ENCODE measurements at places on chromosomes 11 and 22.

- DNase-seq = no peak
Measured at GRCh38 chr11:36041988-36042611, 98.2 kb downstream of the LDLRAD3 start.

- no peak for DNase-seq
Measured at GRCh38 chr11:33376331-33377310, 119.4 kb downstream of the HIPK3 start.

DNA sequence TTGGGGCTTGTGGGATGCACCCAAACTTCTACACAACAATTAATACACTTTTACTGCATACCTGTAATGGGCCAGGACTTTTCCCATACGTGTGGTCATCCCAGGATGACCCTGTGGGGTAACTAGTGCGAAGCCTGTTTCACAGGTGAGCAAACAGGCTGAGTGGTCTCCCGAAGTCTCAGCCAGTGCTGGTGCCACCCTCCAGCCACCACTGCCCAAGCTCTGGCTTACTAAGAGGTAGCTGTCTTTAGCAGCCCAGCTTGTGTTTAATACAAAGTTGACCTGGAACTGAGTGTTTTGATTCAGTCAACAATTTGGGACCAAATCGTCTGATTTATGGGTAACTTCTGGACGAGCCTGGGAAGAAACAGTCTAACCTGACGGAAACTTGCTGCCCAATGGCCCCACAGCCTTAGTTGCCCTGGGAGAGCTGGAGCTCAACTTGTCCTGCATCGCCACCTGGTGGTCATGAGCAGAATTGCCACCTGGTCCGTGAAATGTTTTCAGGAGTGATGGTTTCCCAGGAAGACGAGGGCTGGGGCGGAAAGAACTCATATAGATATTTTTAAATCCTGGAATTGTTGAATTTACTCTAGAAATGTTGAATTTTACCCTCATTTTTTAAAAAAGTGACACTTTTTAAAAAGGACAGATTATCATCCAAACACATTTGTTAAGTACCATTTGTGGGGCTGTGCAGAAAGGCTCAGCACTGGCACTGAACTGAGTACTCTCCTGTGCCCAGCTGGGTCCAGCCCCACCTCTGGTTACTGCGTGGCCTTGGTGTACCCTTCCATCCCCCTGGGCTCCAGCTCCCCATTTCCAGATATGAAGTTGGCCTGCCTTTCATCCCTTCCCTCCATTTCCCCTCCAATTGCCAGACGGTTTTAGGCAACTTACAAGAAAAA, 95.5 kb upstream of the PARVA start:
- DNase-seq = peak; percentile 50

DNA sequence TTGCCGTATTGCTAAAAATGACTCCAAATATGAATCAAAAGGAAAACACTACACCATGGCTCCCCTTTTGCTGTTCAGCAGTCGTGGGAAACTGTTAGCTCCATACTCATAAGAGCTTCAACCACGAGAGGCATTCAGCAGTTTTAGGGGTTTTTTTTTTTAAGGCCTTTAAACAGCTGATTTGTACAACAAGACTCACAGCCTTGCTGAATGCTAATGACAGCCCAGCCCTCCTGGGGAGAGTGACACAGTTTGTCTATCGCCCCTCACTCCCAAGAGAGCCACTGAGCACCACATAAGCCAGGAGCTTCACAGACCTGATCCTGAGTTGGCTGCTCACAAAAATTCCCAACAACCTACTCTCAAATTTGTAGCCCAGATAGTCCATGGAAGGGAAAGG, 32.4 kb downstream of the GALNT18 start:
- no peak for DNase-seq

GRCh38 chr22:17475318-17476230, 87.7 kb upstream of the SLC25A18 start:
- DNase-seq = no peak

- no peak for DNase-seq
Measured at GRCh38 chr11:50298182-50298988, 265.7 kb downstream of the OR4C45 start.

- no peak for DNase-seq
Measured at GRCh38 chr11:117643606-117644300, 153.3 kb downstream of the DSCAML1 start.

DNA sequence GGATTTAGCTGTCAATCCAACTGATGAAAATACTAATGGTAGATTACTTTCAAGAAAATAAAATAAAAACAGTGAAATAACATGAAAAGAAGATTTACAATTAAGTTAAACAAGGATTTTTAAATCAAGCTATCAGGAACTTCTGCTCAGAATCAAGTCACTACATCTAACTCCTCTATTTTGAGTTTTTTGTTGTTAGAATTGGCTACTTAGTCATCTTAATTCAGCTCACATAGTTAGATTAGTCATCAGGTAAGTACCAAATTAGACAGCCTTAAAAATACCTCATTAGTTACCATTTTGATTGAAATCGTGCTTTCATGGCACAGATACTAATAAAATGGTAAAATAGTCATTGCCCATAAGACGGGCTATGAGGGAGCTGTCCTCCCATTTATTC, 35.8 kb downstream of the BTG4 start:
- no peak for DNase-seq

GRCh38 chr11:70428701-70429427, 30.5 kb downstream of the CTTN start:
- DNase-seq = no peak

DNA sequence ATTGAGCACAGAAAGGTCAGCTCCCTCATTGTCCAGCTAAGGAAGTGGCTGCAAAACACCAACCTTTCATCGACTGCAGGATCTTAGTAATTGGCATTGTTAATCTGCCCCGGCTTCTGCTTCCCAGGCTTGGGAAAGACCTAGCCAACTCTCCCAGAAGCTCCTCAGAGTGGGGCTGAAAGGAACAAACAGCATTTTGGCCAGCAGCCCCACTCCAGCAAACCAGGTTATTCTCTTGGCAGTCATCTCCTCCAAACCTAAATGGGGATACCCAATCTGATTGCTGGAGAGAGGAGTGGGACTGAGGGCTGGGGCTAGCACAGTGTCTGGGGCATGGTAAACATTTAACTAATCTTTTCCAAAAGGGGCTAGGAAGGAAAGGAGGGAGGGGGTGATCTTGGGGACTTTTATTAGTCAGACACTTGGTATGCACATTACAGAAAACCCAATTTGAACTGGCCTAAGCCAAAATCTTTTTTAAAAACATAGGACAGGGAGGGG, 294.4 kb downstream of the MN1 start:
- DNase-seq = no peak

- no peak for DNase-seq
Measured at GRCh38 chr22:49295851-49296560, 531.7 kb downstream of the BRD1 start.

GRCh38 chr11:937841-938261, 12.2 kb downstream of the AP2A2 start:
- no peak for DNase-seq

GRCh38 chr11:35494957-35495490, 30.4 kb downstream of the PAMR1 start:
- DNase-seq = no peak

- DNase-seq = no peak
Measured at GRCh38 chr22:38823637-38824036, 20.2 kb downstream of the NPTXR start.

DNA sequence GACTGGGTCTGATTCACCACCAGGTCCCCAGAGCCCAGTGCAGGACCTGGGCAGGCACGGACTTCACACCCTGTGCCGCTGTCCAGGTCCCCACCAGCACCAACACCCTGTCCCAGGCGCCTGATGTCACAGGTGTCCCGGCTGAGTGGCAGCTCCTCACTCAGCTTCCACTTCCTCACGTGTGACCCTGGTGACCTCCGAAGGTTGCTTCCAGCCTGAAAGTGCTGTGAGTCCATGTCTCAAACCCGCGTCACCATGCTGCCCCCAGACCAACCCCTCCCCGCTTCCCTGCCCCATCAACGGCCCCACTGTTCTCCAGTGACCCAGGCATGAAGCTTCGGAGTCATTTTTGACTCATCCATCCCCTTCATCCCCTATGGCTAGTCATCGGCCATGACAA, 25.7 kb upstream of the PICK1 start:
- DNase-seq = no peak

DNA sequence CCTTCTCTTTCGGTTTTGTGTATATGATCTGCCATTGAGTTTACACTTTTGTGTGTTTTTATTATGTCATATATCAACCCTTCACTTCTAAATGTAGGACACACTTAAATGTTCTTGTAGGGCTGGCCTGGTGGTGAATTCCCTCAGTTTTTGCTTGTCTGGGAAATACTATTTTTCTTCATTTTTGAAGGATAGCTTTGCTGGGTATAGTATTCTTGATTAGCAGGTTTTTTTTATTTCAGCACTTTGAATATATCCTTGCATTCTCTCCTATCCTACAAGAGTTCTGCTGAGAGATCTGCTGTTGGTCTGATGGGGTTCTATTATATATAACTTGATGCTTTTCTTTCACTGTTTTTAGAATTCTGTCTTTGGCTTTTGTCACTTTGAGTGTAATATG, 79.1 kb downstream of the TECTA start:
- no peak for DNase-seq

DNA sequence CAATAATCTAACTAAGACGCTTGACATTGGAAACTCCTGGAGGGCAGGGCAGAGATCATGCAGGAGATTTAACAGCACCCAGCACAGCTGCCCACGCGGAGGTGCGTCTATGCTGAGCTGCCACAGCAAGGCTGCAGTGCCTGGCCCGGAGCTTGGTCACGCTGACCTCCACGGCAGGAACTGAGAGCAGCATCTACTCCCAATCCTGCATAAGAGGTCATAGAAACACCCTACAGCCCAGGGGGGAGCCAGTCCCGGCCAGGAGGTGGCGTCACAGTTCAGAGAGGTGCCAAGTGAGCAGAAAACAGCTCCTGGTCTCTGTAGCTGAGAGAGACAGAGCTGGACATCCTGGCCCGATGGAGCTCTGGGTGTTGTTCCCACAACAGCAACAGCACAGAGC, 121.1 kb upstream of the TMEM45B start:
- no peak for DNase-seq

DNA sequence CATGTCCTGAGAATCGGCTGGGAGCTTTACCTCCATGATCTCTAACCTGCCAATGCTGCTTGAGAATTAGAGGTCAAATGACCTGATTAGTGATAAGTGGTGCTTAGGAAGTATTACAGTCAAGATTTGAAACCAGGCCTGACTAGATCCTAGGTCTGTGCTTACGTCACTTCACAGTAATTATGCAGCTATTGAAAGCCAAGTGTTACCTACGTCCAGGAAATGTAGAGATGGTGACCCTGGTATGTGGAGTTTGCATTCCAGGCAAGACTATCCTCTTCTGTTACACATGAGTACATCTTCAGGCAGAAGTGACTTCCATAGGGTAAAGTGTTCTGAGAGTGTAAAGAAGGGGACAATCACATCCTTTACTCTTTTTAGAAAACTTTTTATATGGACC, 530.4 kb upstream of the TENM4 start:
- no peak for DNase-seq

GRCh38 chr11:127049486-127049885, 48.9 kb upstream of the KIRREL3 start:
- DNase-seq = no peak

GRCh38 chr11:88508759-88509581, 171.4 kb upstream of the CTSC start:
- DNase-seq = no peak

- no peak for DNase-seq
Measured at GRCh38 chr22:30040499-30041260, 39.6 kb upstream of the HORMAD2 start.

DNA sequence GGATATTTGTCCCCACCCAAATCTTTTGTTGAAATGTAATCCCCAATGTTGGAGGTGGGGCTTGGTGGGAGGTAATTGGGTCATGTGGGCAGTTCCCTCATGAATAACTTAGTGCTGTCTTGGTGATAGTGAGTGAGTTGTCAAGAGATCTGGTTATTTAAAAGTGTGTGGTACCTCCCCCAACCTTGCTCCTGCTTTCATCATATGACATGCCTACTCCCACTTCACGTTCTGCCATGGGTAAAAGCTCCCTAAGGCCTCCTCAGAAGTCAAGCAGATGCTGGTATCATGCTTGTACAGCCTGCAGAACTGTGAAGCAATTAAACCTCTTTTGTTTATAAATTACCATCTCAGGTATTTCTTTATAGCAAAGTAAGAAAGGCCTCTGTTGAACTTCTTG, 30.6 kb downstream of the AAMDC start:
- DNase-seq = no peak

DNA sequence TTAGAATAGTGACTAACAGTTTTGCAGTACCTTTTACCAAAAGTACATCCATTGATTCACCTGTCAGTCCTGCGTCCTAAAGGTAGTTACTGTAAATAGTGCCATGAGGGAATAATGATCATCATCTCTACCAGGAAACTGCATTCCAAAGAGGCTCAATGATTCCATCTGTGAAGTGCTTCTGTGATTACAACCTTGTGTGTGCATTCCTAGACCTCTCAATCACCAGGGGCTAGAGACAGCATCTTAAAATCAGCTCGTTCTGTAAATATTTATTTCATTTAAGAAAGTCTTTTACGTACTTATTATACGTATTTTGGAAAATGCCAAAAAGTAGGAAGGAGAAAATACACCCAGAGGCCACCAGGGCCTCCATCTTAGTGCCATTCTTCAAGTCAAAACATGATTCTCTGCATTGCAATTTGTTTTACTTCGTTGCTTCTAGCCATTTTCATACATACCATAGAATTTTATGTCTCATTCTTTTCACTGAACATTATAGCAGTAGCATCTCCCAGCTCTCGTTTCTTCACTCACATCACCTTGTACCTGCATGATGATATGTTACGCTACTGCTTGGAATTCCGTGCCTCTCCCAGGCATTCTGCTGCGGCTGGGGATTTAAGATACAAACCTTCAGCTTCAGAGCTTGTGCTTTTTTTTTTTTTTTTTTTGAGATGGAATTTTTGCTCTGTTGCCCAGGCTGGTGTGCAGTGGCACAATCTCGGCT, 117.0 kb downstream of the SEZ6L start:
- no peak for DNase-seq

GRCh38 chr11:34926101-34926830, 9.8 kb downstream of the PDHX start:
- no peak for DNase-seq

DNA sequence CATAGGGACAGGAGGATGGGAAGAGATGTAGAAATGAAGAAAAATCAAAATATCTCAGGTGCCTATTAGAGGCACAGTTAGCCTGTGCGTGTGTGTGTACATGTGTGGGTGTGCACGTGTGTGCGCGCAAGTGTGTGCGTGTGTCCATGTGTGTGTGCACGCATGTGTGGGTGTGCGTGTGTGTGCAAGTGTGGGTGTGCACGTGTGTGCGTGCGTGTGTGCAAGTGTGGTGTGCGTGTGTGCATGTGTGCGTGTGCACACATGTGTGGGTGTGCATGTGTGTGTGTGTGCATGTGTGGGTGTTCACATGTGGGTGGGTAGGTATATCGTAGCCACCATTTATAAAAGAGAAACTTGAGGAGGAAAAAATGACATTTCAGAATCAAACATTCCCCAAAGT, 9.4 kb downstream of the CRYBB2 start:
- no peak for DNase-seq

- no peak for DNase-seq
Measured at GRCh38 chr11:94784884-94785283, 16.7 kb downstream of the AMOTL1 start.

Data from stimulated activated CD4-positive, alpha-beta T cell treated with anti-CD3 and anti-CD28 coated beads, Interleukin-1b, Interleukin-23, amount 100 ng/mL, for 1 hour (primary cell).